MCF 10A (cell line): ENCODE measurements at places on chromosomes 6 and 20. TPM values are rescaled to one million over a fixed set of nuclear protein-coding genes. Genes with fewer than 3 reads are reported as not detected.
A peak's percentile ranks its signal among the peaks of the same experiment; 100 is the strongest.

Gene JARID2
- total RNA-seq: 21.0 and 27.8 TPM in 2 replicates

Gene RRAGD
- total RNA-seq: 0.33 and 0.49 TPM in 2 replicates

- H3K36me3 ChIP-seq: no peaks in the 10 kb centered on the region
- DNase-seq: peak; percentile 28
- peak overlapping the region; percentile 22 for H3K27ac ChIP-seq
Observed at GRCh38 chr6:12608016-12608860, 108.3 kb upstream of the PHACTR1 start.

- H3K27ac ChIP-seq: no peak overlapping the region
- no peak for DNase-seq
- no peaks in the 10 kb centered on the region for H3K36me3 ChIP-seq
- peaks cover 22% of the 10 kb centered on the region for H3K4me1 ChIP-seq
Observed at GRCh38 chr20:20363799-20364592, 3.9 kb upstream of the INSM1 start.

Gene CST4
- not detected in 2 replicates for total RNA-seq

GRCh38 chr6:13427801-13428582 is 59.4 kb downstream of the GFOD1 start:
- H3K4me1 ChIP-seq: peaks cover 32% of the 10 kb centered on the region
- H3K4me3 ChIP-seq: no peak overlapping the region
- no peak for DNase-seq
- no peaks in the 10 kb centered on the region for H3K27me3 ChIP-seq

Gene ERMARD
- total RNA-seq: 42.8 and 51.7 TPM in 2 replicates

Gene SCUBE3
- total RNA-seq: not detected in 2 replicates

DNA sequence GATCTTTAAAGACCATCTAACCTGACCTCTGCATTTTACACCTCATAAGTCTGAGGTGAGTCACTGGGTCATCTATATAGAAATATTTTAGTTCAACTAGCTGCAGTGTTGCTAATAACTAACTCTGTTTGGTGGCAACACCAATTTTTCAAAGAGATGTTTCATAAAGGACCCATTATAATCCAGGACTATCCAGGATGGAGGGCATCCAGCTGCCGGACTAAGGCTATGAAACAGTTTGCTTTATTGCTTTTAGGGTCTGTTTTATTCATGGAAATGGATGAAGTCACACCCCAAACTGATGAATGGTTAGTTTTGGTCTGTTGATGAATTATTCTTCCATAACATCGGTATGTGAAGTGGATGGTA is 204.2 kb upstream of the GMDS start:
- no peaks in the 10 kb centered on the region for H3K27me3 ChIP-seq
- no peaks in the 10 kb centered on the region for H3K36me3 ChIP-seq
- H3K4me3 ChIP-seq: no peak overlapping the region
- H3K27ac ChIP-seq: no peak overlapping the region
- no peak for DNase-seq

- DNase-seq: no peak
- H3K27me3 ChIP-seq: no peaks in the 10 kb centered on the region
- H3K36me3 ChIP-seq: no peaks in the 10 kb centered on the region
- no peak overlapping the region for H3K4me3 ChIP-seq
Observed at GRCh38 chr20:5881703-5882102, 68.6 kb downstream of the TRMT6 start.

DNA sequence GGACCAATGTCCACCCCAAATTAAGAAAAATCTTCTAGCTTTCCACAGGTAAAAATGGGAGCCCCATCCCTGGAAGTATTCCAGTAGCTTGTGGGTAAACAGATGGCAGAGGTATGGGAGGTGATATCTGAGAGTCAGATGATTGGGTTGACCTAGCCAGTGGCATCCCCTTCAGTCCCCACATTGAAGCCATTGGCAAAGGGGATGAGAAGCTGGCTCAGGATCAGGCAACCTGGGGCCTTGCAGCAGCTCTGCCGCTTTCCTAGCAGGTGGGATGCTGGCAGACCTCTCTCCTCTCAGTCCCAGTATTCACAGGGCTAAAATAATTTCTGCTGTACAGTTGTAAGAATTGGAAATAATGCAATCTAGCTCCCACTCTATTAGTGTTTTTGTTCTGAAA is 108.9 kb upstream of the KCNG1 start:
- no peaks in the 10 kb centered on the region for H3K36me3 ChIP-seq
- no peaks in the 10 kb centered on the region for H3K27me3 ChIP-seq
- DNase-seq: no peak
- H3K4me1 ChIP-seq: peaks cover 13% of the 10 kb centered on the region

DNA sequence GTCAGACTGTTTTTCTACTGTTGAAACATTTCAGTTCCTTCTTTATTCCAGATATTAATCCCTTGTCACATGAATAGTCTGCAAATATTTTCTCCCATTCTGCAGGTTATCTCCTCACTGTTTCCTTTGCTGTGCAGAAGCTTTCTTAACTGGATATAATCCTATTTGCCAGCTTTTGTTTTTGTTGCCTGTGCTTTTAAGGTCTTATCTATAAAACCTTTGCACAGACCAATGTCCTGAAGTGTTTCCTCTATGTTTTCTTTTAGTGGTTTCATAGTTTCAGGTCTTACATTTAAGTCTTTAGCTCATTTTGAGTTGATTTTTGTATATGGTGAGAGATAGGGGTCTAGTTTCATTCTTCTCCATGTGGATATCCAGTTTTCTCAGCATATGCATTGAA is 19.2 kb downstream of the NCOA6 start:
- no peaks in the 10 kb centered on the region for H3K27me3 ChIP-seq
- no peak overlapping the region for H3K27ac ChIP-seq
- DNase-seq: no peak
- no peak overlapping the region for H3K4me3 ChIP-seq
- H3K4me1 ChIP-seq: no peaks in the 10 kb centered on the region
- H3K36me3 ChIP-seq: peaks cover 5% of the 10 kb centered on the region

DNA sequence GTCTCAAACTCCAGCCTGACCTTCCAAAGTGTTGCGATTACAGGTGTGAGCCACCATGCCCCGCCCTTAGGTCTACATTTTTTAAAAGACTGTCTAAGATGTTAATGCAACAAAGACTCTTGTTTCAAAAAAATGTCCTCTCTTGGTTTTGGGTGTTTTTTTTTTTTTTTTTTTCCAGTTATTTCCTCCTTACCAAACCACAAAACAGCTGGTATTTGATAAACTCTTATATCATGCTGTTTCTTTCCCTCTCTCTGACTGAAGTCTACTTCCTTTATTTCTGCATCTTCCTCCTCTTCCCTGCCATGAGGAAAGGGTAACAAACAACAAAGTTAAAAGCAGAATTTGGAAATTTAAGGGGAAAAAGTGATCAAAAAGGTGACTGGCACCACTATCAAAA is 21.2 kb downstream of the STK38 start:
- H3K4me3 ChIP-seq: no peak overlapping the region
- H3K27me3 ChIP-seq: no peaks in the 10 kb centered on the region
- DNase-seq: no peak
- no peak overlapping the region for H3K27ac ChIP-seq

DNA sequence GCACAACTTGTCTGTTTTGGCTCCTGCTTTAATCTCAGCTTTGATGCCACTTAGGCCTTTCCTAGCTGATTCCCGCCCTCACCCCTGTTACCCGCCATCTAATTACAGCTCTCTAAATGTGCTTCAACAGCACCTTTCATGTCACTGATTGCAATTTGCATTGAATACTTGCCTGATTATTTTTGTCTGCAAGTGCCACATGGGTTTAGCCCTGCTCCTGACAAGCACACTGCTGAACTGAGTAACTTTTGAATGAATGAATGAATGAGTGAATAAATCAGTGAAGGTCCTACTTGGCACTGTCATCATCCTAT is 591 bp upstream of the DCBLD1 start:
- peak overlapping the region; percentile 92 for H3K4me3 ChIP-seq
- peaks cover 1% of the 10 kb centered on the region for H3K36me3 ChIP-seq
- DNase-seq: no peak

GRCh38 chr6:163836876-163837690 is 422.6 kb downstream of the QKI start:
- no peaks in the 10 kb centered on the region for H3K36me3 ChIP-seq
- DNase-seq: no peak
- no peak overlapping the region for H3K4me3 ChIP-seq
- no peaks in the 10 kb centered on the region for H3K4me1 ChIP-seq

Gene BPIFB4
- not detected in 2 replicates for total RNA-seq

DNA sequence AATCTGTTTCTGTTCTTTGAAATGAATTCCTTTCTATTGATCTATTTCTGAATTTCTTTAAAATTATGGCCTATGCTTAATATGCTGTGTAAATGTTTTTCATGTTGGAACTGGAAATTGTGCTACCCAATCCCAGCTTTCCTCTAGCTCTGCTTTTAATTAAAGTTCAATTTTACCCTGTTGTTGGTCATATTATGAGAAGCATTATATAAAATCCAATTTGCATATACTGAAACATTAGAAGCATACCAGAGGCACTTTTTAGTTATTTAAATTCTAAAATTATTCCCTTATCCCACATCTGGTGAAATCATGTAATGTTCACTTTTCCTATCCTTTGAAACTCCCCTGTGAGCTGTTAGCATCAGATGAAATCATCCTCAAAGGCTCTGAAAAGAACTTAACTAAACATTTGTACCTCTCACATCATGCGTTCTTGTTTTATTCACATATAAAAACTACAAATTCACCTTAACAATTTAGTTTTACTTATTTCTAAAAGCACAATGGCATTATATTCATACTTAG is 160.6 kb upstream of the COL21A1 start:
- DNase-seq: no peak
- H3K36me3 ChIP-seq: no peaks in the 10 kb centered on the region
- H3K27me3 ChIP-seq: no peaks in the 10 kb centered on the region
- H3K4me1 ChIP-seq: no peaks in the 10 kb centered on the region

DNA sequence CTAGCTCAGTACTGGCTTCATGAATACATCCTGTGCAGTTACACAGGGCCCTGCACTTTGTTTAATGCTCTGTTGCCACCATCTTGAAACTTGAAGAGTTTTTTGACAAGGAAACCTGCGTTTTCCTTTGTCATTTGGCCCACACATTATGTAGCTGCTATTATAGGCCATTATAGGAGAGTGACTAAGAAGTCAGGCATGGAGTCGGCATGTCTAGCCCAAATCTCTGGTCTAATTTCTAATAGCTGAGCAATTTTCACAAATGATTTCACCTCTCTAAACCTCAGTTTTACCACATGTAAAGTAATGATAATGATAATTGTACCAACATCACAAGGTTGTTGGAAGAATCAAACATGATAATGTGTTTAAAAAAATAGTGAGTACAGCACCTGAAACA is 67.1 kb upstream of the MYLIP start:
- H3K36me3 ChIP-seq: no peaks in the 10 kb centered on the region
- H3K27me3 ChIP-seq: no peaks in the 10 kb centered on the region
- H3K4me1 ChIP-seq: no peaks in the 10 kb centered on the region
- DNase-seq: no peak
- no peak overlapping the region for H3K27ac ChIP-seq

Gene TP53INP2
- 1.8 and 3.6 TPM in 2 replicates for total RNA-seq

GRCh38 chr20:61649860-61650162 is 397.8 kb downstream of the CDH4 start:
- no peaks in the 10 kb centered on the region for H3K27me3 ChIP-seq
- H3K4me1 ChIP-seq: no peaks in the 10 kb centered on the region
- no peaks in the 10 kb centered on the region for H3K36me3 ChIP-seq
- no peak overlapping the region for H3K4me3 ChIP-seq

- no peak overlapping the region for H3K27ac ChIP-seq
- H3K4me3 ChIP-seq: no peak overlapping the region
- H3K4me1 ChIP-seq: no peaks in the 10 kb centered on the region
- H3K36me3 ChIP-seq: peaks cover under 1% of the 10 kb centered on the region
- H3K27me3 ChIP-seq: no peaks in the 10 kb centered on the region
- no peak for DNase-seq
Observed at GRCh38 chr6:43990627-43991619, 136.3 kb downstream of the MRPL14 start.

DNA sequence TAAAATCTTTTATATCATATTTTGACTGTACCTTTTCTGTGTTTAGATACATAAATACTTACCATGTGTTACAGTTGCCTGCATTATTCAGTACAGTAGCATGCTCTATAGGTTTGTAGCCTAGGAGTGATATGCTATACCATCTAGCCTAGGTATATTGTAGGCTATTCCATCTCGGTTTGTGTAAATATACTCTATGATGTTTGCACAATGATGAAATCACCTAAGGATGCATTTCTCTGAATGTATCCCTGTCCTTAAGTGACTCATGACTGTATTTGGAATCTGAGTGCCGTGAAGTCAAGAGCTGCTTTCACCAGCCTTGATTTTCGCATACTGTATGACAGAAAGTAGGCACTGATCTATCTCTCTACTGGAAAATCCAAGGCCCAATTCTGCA is 129.9 kb downstream of the UTRN start:
- peaks cover 33% of the 10 kb centered on the region for H3K4me1 ChIP-seq
- DNase-seq: peak; percentile 72
- H3K4me3 ChIP-seq: no peak overlapping the region
- no peaks in the 10 kb centered on the region for H3K27me3 ChIP-seq
- H3K36me3 ChIP-seq: no peaks in the 10 kb centered on the region
- H3K27ac ChIP-seq: peak overlapping the region; percentile 70

DNA sequence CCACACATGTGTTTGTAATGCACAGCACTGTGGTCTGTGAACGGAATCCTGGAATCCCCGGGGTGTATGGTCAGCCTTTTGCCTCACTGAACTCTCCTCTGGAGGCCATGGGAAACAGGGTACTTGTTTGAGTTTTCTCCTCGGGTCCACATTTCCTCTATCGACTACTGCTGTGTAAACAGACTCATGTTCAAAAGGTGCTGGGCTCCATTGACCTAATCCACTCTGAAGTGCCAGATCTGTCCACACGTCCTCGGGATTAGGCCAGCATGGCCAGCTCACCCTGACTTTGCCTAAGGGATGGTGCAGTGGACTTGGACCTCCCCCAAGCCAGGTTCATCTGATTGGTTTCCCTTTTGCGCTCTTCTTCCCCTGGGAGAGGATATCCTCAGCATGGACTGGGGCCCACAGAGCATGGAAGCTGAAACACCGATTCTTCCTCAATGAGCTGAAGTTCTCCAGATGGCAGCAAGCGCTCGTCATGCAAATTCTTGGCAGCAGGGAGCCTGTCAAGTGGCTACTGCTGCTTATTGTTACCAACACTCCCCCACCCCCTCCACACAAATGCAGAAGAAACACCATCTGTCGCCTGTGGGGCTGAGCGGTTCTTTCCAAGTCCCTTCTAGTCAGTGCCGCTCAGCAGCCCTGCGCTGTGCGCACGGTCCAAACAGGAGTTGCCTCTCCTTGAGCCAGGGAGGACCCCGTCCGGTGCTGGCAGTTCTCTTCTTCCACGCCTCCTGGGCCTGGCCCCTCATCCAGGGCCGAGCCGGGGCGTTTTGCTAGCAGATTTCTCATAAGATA is 292.6 kb upstream of the MARCKS start:
- DNase-seq: no peak
- no peaks in the 10 kb centered on the region for H3K36me3 ChIP-seq
- no peak overlapping the region for H3K4me3 ChIP-seq
- no peaks in the 10 kb centered on the region for H3K4me1 ChIP-seq
- no peaks in the 10 kb centered on the region for H3K27me3 ChIP-seq
